ENCODE measurements at places on chromosomes 16 and 17.
A peak's percentile ranks its signal among the peaks of the same experiment; 100 is the strongest.

GRCh38 chr16:12310286-12310685 is 333.8 kb downstream of the SNX29 start:
- no peak for DNase-seq

DNA sequence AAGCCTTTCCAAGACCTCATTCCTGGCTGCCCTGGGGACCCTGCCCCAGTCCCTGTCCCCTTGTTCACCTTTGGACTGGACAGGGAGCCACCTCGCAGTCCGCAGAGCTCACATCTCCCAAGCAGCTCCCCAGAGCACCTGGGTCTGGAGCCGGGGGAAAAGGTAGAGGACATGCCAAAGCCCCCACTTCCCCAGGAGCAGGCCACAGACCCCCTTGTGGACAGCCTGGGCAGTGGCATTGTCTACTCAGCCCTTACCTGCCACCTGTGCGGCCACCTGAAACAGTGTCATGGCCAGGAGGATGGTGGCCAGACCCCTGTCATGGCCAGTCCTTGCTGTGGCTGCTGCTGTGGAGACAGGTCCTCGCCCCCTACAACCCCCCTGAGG is 38.7 kb upstream of the IL21R start:
- DNase-seq = no peak

DNA sequence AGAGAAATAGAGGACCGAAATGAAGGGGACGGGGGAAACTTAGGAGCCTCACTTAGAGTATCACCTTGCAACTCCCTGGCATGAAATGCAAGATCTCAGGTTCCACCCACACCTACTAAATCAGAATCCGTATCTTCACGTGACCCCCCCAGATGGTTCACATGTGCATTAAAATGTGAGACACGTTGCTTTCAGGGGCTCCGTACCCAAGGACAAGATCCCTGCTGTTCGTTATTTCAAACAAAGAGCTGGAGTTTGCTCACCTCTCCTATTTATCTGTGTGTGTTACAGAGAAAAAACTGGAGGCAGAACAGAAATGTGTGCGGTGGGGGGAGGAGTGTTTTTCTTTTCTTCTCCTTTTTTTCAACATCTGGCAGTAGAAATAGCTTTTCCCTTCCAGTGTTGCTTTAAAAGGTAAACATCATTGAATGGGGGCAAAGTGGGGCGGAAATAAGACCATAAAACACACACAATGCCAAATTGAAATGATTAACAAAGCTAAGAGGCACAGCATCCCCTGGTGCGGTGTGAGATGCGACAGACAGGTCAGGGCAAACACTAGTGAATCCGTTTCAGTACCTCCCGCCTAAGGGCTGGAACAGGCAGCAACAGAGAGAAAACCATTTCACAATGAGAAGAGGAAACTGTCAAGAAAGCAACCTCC is 145.4 kb downstream of the SOX9 start:
- no peak for DNase-seq

- no peak for DNase-seq
Observed at GRCh38 chr16:50263060-50263909, 3.1 kb upstream of the ADCY7 start.

DNA sequence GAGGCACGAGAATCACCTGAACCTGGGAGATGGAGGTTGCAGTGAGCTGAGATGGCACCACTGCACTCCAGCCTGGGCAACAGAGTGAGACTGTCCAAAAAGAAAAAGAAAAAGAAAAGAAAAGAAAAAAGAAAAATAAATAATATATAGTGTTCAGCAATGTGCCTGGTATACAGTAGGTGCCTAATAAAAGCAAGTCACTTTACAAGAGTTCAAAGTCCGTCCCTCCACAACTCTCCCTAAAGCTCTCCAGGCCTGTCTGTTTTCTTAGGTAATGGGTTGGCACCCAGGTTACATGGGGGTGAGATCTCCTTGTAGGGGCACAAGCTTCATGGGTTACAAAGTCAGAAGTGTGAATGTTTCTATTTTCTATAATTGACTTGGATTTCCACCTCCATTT is 16.6 kb upstream of the ANKRD40CL start:
- DNase-seq = no peak

- no peak for DNase-seq
Observed at GRCh38 chr17:73718912-73719311, 74.7 kb upstream of the SDK2 start.

GRCh38 chr16:82011199-82011641 is at the start of gene SDR42E1:
TSS of gene SDR42E1 (minus strand) at chr16:82011470. CDS start at chr16:82000858, 10,612 bp downstream.
- DNase-seq = no peak

- DNase-seq = no peak
Observed at GRCh38 chr16:16124438-16124837, 98.9 kb downstream of the ABCC6 start.

- DNase-seq = no peak
Observed at GRCh38 chr17:27320222-27320560, 26.3 kb downstream of the WSB1 start.

DNA sequence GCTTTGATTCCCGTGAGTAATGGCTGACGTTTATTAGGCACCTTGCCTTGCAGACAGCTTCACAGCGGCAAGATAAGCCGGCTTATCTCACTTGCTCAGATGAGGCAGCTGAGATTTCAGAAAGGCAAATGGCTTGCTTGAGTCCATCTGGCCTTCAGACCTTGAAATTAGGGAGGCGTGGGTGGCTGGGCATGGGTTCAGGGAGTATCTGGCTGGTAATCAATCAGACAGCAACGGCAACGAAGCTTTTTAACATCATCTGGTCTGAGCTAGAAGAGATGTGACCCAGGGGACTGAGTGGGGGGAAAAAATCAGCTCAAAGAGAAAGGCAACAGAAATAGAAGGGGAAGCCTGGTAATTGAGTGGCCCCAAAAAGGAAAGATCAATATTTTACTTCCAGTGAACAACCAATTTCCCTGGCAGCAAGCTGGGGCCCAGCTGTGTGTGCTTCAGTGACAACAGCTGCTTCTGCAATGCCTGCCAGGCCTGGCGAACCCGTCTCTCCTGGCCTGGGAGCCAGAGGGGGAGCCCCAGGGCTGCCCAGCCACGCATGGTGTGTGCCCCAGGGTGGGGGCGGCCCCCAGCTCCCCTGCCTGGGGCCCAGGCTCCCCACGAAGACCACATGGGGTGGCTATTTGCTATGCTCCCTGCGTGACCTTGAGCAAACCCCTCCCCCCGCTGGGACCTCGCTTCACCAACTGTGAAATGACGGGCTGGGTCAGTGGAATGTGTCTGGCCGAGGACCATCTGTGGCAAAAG is 34.0 kb downstream of the RAB11FIP4 start:
- no peak for DNase-seq

- peak; percentile 68 for DNase-seq
Observed at GRCh38 chr17:39740357-39741111, 2.8 kb downstream of the GRB7 start.

DNA sequence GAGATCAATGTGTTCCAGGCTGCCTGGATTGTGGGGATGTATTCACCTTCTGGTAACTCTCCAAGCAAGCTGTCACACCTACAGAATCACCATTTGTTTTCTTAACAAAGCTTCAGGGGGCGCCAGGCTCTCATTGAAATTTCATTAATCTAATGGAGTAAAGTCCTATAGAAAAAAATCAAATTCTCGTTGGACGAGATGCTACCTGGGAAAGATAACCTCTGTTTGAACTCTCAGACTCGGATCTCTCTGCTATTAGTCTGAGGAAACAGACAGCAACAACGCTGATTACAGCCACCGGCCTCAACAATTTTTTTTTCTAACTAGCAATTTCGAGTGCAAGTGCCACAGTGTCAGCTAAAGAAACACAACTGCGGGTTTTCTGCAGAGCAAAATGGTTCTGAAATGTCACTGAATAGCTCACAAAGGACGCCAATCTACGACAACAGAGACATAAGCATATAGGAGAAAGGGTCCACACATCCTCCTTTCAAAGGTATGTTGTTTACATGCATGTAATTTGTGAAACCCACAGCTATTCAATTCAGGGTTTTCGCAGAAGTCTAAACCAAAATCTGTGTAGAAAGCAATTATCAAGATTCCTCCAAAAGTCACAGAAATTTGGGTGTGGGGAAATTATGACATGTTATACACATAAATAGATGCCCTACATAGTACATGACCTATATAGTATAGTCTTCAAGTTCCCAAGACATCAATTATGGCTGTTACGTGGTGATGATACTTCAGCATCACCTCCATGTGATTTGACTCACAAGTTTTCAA is 135.8 kb downstream of the SKAP1 start:
- DNase-seq = no peak

DNA sequence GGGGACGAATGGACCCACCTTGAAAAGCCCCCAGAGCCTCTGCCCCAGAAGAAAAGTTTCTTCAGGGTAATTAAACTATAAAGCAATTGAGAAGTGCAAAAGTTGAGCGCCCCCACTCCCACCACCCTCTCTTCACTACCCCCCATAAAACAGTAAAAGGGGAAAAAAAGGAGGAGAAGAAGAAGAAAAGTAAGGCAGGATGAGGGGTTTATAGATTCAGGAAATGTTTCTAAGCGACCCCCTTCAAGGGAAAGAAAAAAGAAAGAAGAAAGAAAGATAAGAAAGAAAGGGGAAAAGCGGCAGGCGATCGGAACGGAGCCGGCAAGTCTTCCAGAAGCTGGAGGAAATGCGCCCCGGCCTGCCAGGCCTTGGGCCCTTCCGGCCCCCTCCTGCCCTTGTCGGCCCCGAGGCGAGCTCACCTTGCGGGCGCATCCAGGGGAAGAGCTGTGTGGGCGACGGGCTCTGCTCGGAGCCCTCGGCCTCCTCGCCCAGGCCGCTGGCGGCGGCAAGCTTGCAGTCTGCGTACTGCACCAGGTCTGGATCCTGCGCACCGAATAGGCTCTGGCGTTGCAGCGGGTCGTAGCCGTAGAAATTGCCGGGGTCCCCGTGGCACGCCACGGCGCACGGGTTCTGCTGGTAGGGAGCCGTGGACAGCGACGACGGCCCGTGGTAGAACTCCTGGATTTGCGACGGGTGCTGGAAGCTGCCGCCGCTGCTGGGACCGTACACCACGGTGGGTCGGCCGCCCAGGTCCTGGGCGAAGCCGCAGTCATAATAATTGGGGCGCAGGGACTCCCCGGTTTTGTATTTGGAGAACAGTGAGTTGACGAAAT is 1.0 kb downstream of the HOXB8 start:
- DNase-seq = no peak

DNA sequence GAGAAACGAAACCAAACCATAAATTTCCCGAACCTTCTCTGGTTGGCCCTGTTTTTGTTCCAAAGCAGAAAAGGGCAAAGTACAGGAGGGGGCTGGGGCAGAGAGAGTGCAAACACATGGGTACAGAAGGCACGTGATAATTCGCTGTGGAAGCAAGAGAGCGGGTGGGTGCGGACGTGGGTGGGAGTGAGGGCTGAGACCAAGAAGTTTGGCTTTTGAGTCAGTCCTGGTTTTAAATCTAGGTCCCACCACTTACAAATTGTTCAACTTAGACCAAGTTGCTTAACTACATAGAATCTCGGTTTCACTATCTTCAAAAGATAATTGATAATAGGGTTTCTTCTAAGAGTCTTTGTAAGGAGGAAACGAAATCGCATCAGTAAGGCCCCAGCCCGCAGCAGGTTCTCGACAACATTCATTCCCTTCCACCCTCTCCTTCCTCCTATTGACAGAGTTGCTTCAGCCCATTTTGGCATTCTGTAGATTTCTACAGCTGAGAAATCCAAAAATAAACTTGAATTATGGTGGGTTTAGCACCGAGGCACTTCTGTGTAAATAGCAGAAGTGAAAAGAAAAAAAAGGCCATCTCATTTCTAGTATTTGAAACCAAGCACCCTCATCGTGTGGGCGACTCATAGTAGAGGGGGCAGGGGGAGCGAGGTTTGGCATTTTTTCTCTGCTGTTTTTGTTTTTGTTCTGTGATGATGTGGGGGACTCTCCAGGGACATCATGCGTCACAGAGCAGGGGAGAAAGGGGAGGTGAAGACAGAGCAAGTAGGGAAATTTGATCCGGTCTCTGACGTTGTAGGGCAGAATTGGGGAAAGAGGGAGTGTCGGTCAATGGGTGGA is 33.6 kb upstream of the CCR7 start:
- DNase-seq = no peak

DNA sequence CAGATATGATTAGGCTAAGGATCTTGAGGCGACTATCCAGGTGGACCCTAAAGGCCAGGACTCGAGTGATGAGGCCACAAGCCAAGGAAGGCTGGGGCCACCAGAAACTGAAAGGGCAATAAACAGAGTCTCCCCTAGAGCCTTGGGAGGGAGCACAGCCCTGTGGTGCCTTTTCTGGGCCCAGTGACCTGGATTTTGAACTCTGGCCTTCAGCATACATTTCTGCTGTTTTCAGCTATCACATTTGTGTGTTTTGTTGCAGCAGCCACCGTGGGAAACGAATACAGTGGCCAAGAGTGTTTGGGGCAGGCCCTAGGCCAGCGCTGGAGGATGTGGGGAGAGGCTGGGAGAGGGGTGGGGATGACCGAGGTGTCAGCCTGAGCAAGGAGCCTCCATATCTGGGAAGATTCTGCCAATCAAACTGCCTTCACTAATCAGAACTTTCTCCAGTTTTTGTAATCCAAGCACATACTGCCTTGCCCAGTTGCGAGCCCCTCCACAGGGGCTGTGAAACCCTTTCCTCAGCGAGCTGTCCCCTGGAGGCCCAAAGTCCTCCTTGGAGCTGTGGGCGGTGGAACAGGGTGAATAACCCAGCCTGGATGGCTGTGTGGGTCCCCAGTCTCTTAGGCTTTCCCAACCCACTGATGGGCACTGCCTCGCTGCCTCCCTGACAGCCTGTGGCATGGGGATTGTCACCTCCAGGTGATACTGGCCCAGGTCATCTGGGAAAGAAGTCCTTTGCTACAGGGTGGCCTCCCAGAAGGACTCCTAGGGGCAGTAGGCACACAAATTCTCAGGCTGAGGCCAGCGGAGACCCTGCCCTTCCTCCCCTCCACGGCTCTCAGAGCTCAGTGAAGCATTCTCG is 16.8 kb downstream of the B9D1 start:
- DNase-seq = no peak

- DNase-seq = no peak
Observed at GRCh38 chr16:3143598-3144320, 8.9 kb downstream of the ZNF213 start.

DNA sequence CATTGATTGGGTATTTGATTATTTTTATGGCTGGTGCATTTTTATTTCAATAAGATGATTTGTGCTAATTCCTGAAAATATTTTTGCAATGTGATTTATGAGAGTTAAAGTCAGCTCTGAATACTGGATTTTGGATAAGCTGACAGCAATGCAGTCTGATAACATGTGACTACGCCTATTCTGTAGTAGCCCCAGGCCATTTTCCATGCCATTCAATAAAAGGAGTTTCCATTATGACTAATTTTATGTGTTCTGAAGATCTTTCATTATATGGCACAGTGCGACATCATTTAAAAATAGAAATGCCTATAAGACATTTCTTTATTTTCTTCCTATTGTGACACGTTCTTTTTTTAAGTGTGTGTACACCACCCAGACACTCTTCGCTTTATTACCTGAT is 46.3 kb downstream of the KCNJ2 start:
- no peak for DNase-seq

- DNase-seq = no peak
Observed at GRCh38 chr16:67248073-67248400, 742 bp upstream of the SLC9A5 start.

DNA sequence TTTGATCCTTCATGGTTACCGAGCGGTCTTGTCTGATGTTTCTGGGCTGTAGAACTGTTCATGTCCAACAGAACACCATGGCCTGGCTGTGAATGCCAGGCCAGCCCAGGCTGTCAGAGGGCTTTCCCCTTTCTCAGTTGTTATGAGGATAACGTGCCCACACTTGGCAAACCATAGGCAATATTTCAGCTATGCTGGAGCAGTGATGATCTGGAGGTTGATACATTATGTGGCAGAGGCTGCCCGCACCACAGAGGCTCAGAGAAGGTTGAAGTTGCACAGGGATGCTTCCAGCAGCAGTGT is 92.9 kb downstream of the C16orf78 start:
- DNase-seq = no peak

- peak; percentile 90 for DNase-seq
Observed at GRCh38 chr17:47850692-47851573, at the start of gene SP6. TSS of gene SP6 (minus strand) at chr17:47851163. CDS start at chr17:47848429, 2,734 bp downstream.

- DNase-seq = no peak
Observed at GRCh38 chr16:86854058-86854621, 275.8 kb downstream of the FOXL1 start.

Measured in LoVo (cell line).